Activated naive CD4-positive, alpha-beta T cell treated with anti-CD3 and anti-CD28 coated beads, Interleukin-2, amount 50 U/mL, for 16 hours (primary cell): ENCODE measurements at places on chromosomes 5 and 9.

DNA sequence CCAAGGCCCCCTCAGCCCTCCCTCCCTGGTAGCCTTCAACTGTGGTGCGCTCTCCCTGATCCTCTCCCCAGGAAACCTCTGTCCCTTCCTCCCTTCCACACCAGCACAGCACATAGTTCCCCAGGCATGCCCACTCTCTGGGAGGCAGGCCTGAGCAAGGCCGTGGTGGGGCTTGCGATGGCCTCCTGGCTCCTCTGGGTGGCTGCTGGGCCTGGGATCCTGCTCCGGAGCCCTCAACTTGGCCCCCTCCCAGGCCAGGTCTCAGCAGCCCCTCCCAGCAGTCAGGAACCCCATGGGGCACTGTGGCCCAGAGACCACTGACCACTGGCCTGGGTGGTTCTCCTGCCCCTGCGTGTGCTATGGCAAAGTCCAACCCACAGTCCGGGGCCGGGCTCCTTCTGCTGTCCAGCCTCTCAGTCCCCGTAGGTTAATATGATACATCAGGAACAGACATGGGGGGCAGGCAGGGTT is 125.8 kb downstream of the ZNF354C start:
- DNase-seq = no peak

DNA sequence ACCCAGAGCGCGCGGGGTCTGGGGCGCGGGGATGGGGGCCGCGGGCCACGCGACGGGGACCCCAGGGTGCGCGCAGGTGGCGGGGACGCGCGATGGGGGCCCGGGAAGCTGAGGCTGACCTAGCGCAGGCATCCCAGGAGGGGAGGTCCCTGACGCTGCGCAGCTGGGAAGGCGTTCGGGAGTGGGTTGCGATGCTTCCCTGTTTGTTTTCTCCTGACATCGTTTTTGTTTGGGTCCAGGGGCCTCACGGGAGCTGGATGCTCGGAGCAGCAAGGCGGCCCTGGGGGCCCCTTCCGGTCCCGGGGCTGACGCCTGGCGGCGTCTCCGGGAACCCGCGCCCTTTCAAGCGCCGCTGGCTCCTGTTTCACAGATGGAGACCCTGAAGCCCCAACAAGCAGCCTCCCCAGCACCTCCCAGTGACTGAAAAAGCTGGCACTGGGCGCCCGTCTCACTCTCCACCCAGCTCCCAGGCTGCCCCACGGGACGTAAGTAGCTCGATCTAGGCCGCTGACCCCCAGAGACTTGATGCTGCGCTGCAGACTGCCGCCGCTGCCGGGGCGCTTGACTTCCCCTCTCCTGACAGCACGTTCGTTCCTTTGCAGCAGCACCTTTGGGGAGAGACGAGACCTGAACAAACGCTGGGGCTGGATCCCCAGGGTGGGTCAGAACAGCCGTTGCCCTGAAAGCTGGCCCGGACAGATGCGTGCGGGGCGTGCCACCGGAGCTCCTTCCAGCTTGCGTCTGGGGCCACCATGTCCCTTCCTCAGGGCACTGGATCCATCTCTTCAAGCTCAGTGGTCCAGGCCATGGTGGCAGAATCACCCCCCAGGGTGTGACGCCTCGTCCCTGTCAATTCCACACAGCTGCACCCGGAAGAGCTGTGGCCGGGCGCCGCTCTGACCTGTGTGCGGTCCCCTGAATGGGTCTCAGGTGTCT is 593 bp downstream of the BRD3OS start:
- DNase-seq = peak; percentile 59

DNA sequence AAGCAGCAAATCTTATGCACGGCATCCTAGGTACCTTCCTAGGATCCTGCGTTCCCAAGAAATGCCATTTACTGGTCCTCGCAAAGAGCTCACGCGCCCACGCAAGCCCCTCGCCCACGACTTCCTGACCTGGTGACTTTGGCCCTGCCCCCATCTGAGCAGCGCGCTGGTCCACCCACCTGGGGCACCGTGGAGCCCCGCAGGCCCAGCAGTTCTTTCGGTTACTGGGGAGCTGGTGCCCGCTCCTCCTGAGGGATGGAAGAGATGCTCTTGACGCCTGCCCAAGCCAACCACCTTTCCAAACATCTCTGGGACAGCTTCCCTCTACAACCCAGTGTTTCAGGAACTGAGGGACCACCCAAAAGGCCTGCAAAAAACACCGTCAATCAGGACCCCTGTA is 16.7 kb downstream of the EQTN start:
- no peak for DNase-seq

- DNase-seq = no peak
Observed at GRCh38 chr9:68427216-68427977, 71.0 kb downstream of the PGM5 start.

DNA sequence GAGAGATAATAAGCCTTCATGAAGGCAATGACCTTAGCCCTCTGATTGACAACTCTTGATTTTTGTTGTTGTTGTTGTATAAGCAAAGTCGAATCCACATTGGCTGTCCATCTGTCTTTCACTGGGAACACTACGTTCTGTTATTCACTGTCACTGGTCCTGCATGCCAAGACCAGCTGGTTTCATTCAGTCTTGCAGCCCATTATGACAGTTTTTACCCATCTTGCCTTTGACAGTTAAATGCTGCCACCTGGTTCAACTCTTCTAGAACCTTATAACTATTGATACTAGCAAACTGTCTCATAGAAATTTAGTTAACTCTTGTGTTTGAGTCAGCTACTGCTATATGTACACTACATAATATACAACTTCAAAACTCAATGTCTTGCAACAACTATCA is 382.3 kb upstream of the CDH10 start:
- no peak for DNase-seq

- DNase-seq = no peak
Observed at GRCh38 chr5:1917830-1918487, 35.2 kb upstream of the IRX4 start.

GRCh38 chr9:130368631-130369103 is 76.1 kb upstream of the ASS1 start:
- DNase-seq = peak; percentile 43

DNA sequence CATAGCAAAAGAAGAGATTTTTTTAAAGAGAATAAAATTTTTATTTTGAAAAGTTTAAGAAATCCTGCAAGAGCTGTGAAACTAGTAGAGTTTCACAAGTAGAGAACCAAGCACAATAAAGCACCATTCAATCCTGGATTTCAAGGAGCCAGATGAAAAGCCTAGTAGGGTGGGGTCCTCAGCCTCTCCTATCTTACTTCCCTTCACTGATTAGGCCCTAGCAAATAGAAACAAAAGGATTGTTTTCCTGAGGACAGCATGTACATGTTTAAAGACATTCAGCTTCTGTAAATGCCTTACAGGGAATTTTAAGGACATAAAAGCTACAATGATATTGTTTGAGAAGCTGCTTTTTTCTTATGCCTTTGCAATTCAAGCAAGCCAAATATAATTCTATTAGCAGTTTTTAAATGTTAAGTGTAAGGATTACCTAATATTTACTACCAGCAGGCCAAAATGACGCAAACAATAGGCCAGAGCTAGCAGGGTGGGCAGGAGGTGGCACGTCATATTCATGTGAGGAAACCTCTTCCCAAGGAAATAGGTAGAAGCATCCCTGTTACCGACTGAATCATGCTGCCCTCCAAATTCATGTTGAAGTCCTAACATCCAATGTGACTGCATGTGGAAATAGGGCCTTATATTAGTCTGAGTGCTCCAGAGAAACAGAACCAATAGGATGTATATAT is 337.6 kb downstream of the MLLT3 start:
- DNase-seq = no peak

GRCh38 chr5:173720953-173721600 is 104.6 kb upstream of the BOD1 start:
- DNase-seq = no peak

DNA sequence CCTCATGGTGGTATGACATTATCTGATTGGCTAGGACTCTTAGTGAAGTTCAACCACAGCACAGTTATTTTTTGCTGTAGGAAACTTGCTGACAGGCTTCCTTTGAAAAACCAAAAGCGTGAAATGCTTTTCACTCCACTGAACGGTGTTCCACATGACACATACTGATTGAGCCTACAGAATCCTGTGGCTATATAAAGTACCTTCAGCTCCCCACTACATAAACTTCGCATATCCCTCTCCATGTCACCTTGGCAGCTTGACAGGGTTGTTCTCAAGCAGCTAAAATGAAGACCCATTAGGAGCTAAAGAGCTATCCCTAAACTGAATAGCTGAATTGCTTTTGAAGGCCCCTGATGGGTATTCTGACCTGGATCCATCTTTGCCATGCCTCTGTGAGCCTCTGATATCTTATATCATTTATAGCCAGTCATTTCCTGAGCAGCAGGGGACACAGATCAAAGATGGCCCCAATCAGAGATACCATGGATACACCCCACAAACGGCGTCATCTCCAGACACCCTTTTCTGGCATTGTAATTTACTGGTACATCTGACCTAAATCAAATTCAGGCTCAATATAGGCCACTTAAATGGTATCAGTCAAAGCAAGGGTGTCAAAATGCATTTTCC is 91.5 kb downstream of the APBA1 start:
- DNase-seq = no peak

DNA sequence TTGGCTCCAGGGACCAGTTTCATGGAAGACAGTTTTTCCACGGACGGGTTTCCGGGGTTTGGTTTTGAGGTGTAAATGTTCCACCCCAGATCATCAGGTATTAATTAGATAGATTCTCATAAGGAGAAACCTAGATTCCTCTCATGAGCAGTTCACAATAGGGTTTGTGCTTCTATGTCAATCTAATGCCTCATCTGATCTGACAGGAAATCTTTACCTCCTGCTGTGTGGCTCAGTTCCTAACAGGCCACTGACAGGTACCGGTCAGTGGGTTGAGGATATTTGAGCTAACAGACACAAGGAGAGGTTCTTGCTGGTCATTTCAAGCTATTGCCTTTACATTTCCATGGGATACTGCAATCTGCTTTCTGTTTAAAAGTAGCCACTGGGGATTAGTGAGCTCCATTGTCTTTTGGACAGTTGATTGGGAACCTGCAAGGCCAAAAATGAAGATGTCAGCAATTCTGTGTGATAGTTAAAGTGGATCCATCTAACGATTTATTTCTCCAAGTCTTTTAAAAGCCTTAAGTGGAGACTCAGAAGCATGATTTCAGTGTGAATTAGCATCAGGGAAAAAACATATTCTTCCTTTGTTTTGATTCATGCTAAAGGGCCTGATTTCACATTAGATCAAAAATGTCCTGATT is 38.6 kb downstream of the MRPS30 start:
- DNase-seq = no peak

- no peak for DNase-seq
Observed at GRCh38 chr5:59190746-59191145, 607.9 kb downstream of the RAB3C start.

DNA sequence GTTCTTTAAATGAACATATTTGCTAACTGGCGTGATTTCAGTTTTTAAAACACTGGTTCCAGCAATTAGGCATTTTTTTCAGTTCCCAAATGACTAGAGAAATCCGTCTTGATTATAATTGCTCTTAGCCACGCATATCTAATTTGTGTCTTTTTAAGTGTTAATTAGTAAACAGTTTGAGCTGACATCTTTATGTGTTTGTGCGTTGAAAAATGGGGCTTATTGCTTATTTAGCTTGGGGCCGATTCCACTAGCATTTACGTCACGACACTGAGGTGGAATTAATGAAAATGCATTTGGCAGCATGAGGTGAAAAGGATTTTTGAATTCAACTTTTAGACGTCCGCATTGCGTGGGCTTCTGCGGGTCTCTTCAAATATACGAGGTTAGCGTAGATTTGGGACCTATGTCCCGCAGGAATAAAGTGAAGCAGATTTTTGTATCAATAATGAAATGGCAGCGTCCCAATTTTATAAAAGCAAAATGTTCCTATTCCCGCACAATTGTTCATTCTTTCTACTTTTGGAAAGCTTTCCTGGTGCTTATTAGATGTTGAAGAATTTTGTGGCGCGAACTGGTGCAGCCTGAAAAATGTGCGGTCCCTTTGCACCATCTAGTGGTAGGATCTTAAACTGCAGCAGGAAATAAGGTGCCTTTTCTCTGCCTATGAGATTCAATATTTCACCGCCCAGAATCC is 122.7 kb upstream of the LMX1B start:
- peak; percentile 37 for DNase-seq

- DNase-seq = no peak
Observed at GRCh38 chr9:131019388-131020239, 10.6 kb downstream of the LAMC3 start.

- DNase-seq = no peak
Observed at GRCh38 chr9:134858051-134858841, 22.4 kb upstream of the FCN2 start.

- DNase-seq = no peak
Observed at GRCh38 chr5:59393585-59394420, 499.7 kb downstream of the PDE4D start.

- no peak for DNase-seq
Observed at GRCh38 chr5:145978708-145979107, 42.3 kb downstream of the SH3RF2 start.

- DNase-seq = no peak
Observed at GRCh38 chr9:37369671-37370070, 52.8 kb upstream of the GRHPR start.

GRCh38 chr9:85178474-85178873 is 508.9 kb downstream of the NTRK2 start:
- no peak for DNase-seq

DNA sequence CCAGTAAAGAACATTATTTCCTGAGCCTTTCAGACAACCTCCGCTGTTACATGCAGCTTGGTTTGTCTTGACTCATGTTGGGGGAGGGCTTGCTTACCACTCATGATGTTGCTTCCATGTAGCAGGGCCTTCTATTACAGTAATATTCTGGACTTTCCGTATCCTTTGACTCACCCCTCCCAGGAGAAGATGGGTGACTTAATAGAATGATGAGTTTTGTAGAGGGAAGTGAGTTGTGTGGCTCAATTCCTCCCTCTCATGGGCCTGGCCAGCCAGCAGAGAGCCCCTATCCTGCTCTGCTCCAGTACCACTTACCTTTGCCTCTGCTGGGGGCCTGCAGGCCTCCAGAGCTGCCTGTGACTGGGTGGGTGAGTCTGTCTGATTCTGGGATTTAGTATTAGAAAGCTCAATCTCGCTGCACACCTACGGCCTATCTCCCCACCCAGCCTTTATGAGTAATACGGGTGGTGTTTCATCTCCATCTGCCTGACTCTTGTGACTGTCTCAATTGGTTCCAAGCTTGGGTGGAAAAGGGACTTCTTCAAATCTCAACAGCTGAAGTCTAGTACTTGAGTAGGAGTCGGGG is 52.6 kb upstream of the KLF9 start:
- peak; percentile 60 for DNase-seq

- DNase-seq = no peak
Observed at GRCh38 chr5:145787507-145787906, 47.6 kb downstream of the PRELID2 start.

- no peak for DNase-seq
Observed at GRCh38 chr5:154642499-154643245, 112.5 kb upstream of the LARP1 start.

- no peak for DNase-seq
Observed at GRCh38 chr5:16392718-16393117, 72.9 kb downstream of the ZNF622 start.

DNA sequence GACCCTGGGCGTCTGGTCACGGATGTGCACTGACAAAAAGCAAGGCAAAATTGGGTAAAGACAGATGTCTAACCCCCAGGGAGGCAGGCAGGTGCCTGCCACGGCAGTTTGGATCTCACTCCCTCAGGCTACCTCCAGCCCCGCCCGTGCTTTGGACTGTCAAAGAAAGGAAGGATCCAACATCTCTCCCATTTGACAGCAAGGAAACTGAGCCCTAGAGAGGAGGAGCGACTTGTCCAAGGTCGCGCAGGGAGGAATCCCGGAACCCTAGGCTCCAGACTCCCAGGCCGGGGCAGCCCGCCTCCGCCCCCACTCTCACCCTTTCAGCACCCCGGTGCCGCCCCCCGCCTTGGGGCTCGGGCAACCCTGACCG is 376 bp downstream of the GOLGA1 start:
- no peak for DNase-seq
